ENCODE measurements at places on chromosomes 11 and 22.

DNA sequence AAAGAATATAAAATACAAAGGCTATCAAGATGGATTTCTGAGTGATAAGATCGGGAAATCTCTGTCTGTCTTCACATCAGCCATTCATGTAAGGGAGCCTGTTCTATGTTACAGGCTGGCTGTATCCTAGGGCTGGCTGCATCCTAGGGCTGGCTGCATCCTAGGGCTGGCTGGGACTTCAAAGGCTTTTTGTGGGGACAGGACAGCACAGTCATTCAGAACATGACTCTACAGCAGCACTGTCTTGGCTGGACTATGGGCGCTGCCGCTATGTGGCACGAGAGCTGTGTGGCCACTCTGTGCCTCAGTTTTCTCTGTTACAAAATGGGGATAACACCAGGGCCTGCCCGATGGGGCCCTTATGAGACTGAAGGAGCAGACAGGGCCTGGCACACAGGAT, 10.2 kb downstream of the ADAMTS8 start:
- DNase-seq = no peak

DNA sequence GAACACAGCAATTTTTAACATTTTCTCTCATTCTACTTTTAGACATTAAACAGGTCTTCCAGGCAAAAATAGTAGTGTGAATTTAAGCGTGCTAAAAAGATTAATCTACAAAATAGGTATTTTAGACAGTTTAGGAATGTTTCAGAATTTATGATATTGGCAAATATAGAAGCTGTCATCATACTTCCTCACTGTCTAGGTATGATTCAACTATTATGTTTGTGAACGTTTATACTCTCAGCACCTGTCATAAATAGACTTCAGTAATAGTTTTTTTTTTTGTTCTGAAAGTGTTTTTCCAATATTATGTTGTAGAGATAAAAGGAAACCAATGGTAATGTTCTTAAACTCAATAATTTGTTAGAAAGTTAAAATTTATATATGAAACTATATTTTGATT, 103.0 kb downstream of the ARHGAP42 start:
- no peak for DNase-seq

DNA sequence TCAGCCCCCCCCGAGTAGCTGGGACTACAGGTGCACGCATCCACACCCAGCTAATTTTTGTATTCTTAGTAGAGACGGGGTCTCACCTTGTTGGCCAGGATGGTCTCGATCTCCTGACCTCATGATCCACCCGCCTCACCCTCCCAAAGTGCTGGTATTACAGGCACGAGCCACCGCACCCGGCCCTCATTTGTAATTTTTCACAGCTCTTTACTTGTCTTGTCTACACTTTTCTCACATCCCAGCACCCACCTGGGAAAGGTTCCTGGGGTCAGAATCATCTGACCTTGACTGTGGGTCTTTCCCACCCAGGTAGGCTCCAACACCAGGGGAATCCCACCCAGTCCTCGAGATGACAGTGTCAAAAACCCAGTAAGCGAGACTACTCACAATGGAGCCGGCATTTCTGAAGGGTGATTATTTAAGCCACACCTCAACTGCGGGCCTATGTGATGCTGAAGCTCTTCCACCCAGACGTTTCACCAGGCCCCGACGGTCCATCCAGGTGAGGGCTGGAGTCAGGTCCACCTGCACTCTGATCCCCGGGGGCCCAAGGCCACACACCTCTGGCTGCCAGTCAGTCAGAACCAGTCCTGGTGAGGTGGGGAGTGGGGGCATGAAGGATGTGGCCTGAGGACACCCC, 23.4 kb downstream of the CELSR1 start:
- DNase-seq = no peak

- DNase-seq = no peak
Observed at GRCh38 chr22:49284056-49284784, 543.5 kb downstream of the BRD1 start.

GRCh38 chr11:35105319-35106079, 33.5 kb upstream of the CD44 start:
- DNase-seq = no peak

GRCh38 chr11:111941963-111942362, 4.8 kb downstream of the DIXDC1 start:
- DNase-seq = no peak

DNA sequence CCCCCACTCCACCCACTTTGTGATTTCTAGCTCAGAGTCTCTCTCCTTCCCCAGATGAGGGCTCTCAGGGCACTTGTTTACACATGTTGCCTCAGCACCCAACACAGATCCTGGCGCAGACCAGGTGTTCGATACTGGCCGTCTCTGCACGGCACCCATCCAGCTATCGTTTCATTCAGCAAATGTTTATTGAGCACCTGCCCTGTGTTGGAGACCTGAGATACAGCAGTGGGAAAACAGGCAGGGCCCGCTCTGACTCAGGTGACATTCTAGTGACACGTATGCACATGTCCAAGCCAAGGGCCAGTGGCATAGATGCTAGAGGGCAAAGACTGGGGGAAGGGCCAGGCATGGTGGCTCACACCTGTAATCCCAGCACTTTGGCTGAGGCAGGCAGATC, 71.9 kb downstream of the NFAM1 start:
- DNase-seq = peak; percentile 83

- DNase-seq = no peak
Observed at GRCh38 chr11:77063861-77064260, 2.9 kb upstream of the CAPN5 start.

DNA sequence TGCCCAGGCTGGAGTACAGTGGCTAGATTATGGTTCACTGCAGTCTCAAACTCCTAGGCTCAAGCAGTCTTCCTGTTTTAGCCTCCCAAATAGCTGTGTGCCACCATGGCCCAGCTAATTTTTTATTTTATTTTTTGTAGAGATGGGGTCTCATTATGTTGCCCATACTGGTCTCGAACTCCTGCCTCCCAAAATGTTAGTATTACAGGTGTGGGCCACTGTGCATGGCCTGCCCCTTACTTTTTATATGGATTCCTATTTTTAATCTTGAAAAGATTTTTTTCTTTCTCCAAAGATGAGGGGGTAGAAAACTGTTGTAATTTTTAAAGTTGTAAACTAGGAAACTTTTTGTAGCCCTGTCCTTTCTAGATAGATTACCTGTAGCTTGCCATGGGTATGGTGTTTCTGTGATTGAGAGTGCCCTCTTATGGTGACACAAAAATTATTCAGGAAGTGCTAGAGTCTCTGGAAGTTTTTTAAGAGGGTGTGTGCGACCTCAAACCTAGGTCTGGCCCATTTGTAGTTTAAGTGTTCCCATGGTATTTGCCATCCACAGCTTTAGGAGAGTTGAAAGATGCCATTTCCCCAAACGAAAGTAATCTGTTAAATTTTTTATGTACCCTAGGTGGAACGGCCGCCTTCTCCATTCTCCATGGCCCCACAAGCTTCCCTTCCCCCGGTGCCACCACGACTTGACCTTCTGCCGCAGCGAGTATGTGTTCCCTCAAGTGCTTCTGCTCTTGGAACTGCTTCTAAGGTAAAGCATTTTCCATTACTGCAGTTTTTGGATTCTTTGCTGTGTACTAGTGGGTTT, 32.4 kb downstream of the MCAM start:
- DNase-seq = peak; percentile 37

GRCh38 chr11:121482231-121483129, 29.7 kb upstream of the SORL1-AS1 start:
- no peak for DNase-seq

DNA sequence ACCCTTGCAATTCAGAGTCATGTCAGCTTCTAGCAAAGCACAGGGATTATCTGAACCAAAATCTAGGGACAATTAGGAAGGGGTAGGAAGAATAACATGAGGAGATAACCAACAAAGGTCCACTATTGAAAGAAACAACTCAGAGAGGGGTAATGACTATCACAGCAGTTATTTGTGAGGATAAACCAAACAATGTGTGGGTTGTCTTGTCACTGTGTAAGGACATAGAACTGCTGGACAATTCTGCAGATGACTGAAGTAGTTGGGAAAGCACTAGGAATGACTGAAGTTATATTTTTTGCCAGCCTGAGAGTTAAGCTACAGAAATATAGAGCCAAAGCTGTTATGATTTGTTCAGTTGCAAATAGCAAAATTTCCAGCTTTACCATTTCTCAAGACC, 858.4 kb upstream of the CCDC90B start:
- DNase-seq = no peak

DNA sequence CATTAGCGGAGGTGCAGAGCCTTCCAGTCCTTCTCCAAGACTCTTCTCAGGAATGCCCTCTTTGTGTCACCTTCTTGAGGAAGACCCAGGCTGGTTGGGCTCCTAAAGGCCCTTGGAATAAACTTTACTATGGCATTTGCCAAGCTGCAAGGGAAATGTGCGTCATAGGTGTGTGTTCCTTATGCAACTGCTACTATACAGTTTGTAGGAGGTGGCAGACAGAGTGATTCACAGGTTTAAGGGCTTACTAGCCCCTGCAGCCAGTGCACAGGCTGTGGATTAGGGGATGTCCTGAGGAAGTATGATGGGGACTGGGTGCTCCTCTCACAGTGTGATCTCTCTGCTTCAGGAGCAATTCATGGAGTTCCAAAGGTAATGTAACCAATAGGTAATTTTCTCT, 74.6 kb downstream of the TENM4 start:
- DNase-seq = no peak

DNA sequence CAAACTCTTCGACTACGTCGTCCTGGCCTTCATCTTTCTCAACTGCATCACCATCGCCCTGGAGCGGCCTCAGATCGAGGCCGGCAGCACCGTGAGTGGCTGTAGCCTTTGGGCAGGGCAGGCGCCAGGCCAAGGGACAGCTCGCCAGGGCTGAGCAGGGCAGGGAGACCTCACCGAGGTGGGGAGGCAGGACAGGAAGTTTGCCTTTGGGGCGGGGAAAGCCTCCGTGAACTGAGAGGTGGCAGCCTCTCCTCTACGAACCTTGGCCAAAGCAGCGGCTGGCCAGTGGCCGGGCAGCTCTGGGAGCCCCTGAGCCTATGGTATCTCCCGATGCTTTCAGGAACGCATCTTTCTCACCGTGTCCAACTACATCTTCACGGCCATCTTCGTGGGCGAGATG, 93.2 kb downstream of the CACNA1I start:
- DNase-seq = no peak

GRCh38 chr11:95684170-95684569, 105.4 kb downstream of the FAM76B start:
- DNase-seq = no peak

DNA sequence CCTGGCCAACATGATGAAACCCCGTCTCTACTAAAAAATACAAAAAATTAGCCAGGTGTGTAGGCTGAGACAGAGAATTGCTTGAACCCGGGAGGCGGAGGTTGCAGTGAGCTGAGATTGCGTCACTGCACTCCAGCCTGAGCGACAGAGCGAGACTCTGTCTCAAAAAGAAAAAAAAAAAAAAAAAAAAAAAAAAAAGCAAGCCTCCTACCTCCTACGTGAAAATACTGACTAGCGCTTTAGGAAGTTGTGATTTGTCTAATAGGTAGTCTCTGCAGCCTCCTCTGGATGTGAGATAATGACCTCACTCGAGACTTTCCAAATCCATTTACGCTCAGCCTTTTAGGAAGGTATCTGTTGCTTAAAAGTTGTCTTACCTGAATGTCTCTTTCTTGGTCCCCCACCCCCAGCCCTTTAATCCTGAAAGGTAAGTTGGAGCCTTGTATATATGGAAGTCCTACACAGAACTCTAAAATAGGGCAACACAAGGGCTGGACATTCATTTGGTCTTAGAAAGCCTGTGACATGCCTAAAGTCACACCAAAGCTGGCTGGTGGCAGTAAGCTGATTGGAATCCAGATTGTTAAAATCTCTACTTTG, 5.5 kb downstream of the SEPTIN3 start:
- no peak for DNase-seq

- DNase-seq = peak; percentile 66
Observed at GRCh38 chr11:118790357-118791110, 430 bp downstream of the DDX6 start.

DNA sequence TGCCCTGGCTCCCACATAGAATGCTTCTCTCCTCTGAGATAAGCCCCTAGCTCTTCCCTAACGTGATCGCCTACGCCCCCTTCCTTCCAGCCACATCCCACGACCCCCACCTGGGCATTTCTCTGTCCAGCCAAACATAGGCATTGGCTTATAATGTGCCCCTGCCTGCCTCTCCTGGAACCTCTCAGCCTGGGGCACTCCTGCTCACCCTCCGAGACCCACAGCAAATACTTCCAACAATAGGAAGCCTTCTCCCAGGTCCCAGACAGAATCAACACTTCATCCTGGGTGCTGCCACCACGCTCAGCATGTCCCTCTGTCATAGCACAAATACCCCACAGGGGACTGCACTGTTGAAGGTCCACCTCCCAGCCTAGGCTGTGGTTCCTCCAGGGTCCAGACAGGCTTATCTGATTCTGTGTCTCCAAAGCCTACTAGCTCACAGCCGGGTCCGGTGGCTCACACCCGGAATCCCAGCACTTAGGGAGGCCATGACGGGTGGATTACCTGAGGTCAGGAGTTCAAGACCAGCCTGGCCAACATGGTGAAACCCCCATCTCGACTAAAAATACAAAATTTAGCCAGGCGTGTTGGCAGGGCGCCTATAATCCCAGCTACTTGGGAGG, 24.2 kb upstream of the TMPRSS4 start:
- no peak for DNase-seq

DNA sequence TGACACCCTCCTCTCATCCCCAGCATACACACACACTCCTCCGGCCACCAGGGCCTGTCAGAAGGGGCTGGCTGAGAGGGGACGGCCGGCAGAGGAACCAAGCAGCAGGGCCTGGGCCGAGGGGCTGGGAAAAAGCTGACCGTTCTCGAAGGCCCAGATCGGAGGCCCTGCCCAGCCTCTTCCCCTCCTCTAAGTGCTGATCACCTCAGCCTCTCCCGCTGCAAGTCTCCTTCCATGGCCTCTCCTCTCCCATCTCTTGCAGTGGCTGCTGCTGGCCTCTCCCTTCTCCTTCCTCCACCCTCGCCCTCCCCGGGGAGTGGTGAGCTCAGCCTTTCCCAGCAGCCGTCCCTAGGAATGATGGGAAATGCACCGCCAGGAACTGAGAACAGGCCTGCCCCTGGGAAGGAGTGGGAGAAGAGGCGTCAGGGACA, 39.6 kb downstream of the ARRB1 start:
- no peak for DNase-seq

DNA sequence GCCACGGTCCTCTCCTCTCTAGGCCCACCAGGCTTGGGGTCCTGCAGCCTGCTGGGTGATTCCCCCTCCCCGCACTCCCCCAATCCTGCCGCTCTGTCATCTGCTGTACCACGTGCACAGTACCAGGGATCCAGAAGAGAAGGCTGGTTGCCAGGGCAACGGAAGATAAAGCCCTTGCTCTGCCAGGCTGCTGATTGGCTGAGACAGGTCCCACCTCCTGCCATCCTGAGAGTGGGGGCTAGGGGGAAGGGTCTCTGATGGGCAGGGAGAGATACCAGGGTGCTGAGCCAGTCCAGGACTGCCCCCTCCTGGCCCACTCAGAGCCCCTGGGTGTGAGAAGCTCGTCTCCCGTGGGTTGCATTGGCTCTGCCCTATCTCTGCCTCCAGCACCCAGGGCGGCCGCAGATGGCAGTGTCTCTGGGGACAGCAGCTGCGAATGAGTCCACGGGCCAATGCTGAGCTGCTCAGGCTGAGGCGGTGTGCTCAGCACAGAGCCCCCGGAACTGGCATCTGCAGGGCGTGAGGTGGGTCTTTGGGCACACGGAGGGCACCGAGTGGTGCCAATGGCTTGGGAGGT, at the start of gene SMIM45:
Gene SMIM45, plus strand, starts transcription at position 253 of the 577 bp plus-strand sequence.
- DNase-seq = no peak

Measured in RPMI8226 (cell line).